Activated naive CD4-positive, alpha-beta T cell treated with anti-CD3 and anti-CD28 coated beads for 36 hours (primary cell): ENCODE measurements at places on chromosomes 4 and X. TPM values are rescaled to one million over a fixed set of nuclear protein-coding genes. Genes with fewer than 3 reads are reported as not detected.

The ZNF630 gene
- total RNA-seq = 1.3 TPM

The ZCCHC18 gene
- total RNA-seq = 0.12 TPM

- H3K27ac ChIP-seq = no peak overlapping the region
- peaks cover 16% of the 10 kb centered on the region for H3K4me1 ChIP-seq
- no peaks in the 10 kb centered on the region for H3K27me3 ChIP-seq
- peaks cover 10% of the 10 kb centered on the region for H3K36me3 ChIP-seq
- H3K4me3 ChIP-seq = no peak overlapping the region
- no peak for DNase-seq
Observed at GRCh38 chrX:24515447-24515846, 50.4 kb downstream of the PDK3 start.

The RAB33A gene
- 11.3 TPM for total RNA-seq

GRCh38 chr4:7933651-7934510 is 5.8 kb downstream of the AFAP1 start:
- peak overlapping the region; percentile 10 for H3K4me3 ChIP-seq
- no peak overlapping the region for H3K27ac ChIP-seq
- H3K27me3 ChIP-seq = no peaks in the 10 kb centered on the region

GRCh38 chr4:144872508-144873225 is 225.3 kb downstream of the ANAPC10 start:
- H3K36me3 ChIP-seq = no peaks in the 10 kb centered on the region
- no peaks in the 10 kb centered on the region for H3K4me1 ChIP-seq
- no peak overlapping the region for H3K4me3 ChIP-seq
- no peaks in the 10 kb centered on the region for H3K27me3 ChIP-seq
- DNase-seq = no peak

DNA sequence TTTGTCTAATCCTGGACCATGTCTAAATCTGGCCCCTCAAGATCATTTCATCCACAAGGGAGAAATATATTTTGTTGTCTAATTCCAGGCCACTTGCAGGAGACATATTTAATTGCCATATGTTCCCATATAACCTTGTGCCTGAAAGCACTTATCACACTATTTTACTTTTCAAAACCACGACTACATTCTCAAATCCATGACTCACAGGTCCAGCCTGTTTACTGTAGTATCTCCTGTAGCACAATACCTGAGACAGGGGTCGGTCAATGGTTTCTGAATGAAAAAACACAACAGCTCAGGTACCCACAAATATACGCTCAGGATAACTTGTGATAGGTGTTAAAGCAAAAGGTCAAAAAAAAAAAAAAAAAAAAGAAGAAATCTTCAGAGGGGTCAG is 60.9 kb downstream of the SEC24D start:
- no peaks in the 10 kb centered on the region for H3K4me1 ChIP-seq
- H3K27me3 ChIP-seq = no peaks in the 10 kb centered on the region
- no peak for DNase-seq
- H3K4me3 ChIP-seq = no peak overlapping the region
- H3K36me3 ChIP-seq = no peaks in the 10 kb centered on the region

GRCh38 chr4:106316773-106317409 is 541 bp downstream of the AIMP1 start:
- H3K36me3 ChIP-seq = peaks cover 22% of the 10 kb centered on the region
- H3K4me3 ChIP-seq = no peak overlapping the region
- DNase-seq = no peak

DNA sequence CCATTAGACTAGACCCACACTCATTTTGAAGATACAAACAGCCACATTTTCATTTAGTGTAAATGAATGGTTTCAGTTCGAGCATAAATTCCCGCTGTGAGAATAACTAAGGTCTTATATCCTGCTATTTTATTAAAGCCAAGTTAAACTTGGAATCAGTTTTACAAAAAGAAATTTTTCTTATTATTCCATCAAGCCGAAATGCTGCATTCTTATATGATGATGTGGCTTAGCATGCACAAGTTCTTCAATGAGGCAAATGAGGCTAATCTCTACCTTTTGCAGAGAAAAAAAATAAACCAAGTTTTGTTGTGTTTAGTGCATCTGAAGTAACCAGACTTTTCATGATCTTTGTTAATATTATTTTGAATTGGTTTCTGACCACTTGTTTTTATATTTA is 953.9 kb upstream of the PCDH10 start:
- H3K4me1 ChIP-seq = no peaks in the 10 kb centered on the region
- DNase-seq = no peak
- no peaks in the 10 kb centered on the region for H3K27me3 ChIP-seq
- H3K27ac ChIP-seq = no peak overlapping the region
- no peaks in the 10 kb centered on the region for H3K36me3 ChIP-seq
- no peak overlapping the region for H3K4me3 ChIP-seq

DNA sequence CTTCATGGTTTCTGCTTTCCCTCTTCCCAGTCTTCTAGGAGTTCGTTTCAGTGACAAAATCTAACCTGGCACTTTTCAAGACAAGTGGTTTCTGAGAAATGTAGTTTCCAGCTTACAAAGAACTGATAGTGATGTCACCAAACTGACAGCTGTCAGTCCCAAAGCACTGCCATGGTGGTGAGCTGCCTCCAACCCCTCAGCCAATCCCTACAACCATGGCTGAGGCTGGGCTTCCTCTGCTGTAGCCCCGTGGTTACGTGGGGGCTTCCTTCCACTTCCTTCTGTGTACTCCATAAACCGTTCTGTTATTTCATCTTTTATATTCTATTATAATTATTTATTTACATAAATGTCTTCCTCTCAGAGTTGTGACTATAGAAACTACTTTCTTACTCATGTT is 198.6 kb upstream of the AGA start:
- no peak overlapping the region for H3K27ac ChIP-seq
- H3K4me1 ChIP-seq = no peaks in the 10 kb centered on the region
- H3K36me3 ChIP-seq = peaks cover 2% of the 10 kb centered on the region

The ABCG2 gene
- total RNA-seq = 0.55 TPM

GRCh38 chrX:9158611-9159010 is 124.7 kb upstream of the FAM9B start:
- H3K4me3 ChIP-seq = no peak overlapping the region
- no peaks in the 10 kb centered on the region for H3K36me3 ChIP-seq
- peaks cover 21% of the 10 kb centered on the region for H3K4me1 ChIP-seq
- H3K27me3 ChIP-seq = no peaks in the 10 kb centered on the region
- H3K27ac ChIP-seq = no peak overlapping the region

DNA sequence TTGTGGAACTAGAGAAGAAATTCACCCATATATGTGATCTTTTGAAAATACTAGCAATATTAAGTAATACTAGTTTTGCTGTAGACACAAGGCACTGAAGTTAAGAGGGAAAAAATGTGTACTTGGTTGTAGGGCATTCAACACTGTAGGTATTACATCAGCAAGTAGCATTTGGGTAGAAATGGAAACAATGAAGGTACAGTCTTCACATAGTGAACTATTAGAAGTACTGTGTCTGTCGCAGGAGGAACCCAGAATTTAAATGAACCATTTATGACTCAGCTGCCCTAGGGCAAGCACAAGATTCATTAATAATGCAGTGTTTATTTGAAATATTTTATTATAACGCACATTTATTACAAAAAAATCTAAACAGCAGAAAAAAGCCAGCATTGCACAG is 572.7 kb upstream of the TENM3 start:
- no peak for DNase-seq
- H3K36me3 ChIP-seq = no peaks in the 10 kb centered on the region
- H3K27me3 ChIP-seq = no peaks in the 10 kb centered on the region
- no peak overlapping the region for H3K4me3 ChIP-seq
- H3K27ac ChIP-seq = no peak overlapping the region

- peak within 1 kb of the TSS; percentile 90 for H3K27ac ChIP-seq
- peaks cover 20% of the 10 kb centered on the region for H3K4me1 ChIP-seq
- no peaks in the 10 kb centered on the region for H3K36me3 ChIP-seq
- peak; percentile 80 for DNase-seq
Observed at GRCh38 chr4:55345980-55346850, at the start of gene SRD5A3. SRD5A3 (plus strand) TSS chr4:55346242; CDS start chr4:55346337, 95 bp downstream.

DNA sequence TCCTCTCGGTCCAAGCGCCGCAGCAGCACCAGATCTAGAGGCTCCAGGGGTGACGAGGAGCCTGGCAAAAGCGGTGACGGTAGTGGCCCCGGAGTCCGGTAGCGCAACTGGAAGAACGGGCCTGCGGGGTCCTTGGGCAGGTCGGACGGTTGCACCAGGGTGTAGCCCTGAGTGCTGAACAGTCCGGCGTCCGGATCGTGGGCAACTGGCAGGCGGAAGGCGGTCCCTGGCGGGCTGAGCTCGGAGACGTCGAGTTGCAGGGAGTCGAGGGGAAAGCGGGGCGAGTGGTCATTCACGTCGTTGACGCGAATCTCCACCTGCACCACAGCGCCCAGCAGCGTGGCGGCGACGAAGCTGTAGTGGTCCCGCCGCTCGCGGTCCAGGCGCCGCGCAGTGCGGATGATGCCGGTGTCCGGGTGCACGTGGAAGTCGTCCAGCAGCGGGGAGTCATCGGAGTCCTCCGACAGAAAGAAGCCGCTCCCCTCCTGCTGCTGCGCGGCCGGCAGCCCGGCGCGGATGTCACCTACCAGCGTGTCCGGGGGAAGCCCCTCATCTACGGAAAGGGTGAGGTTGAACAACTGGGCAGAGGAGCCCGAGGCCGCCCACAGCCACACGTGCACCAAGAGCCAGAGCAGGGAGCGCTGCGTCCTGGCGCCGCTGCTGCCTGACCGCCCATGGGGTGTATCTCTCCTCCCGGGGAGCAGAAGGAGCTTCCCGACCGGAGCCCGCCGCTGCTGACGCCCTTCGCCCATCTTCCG is 837 bp downstream of the DCHS2 start:
- no peaks in the 10 kb centered on the region for H3K36me3 ChIP-seq
- H3K27ac ChIP-seq = no peak overlapping the region
- H3K4me1 ChIP-seq = peaks cover 16% of the 10 kb centered on the region
- DNase-seq = peak; percentile 40
- H3K27me3 ChIP-seq = peaks cover 62% of the 10 kb centered on the region
- peak overlapping the region; percentile 66 for H3K4me3 ChIP-seq

DNA sequence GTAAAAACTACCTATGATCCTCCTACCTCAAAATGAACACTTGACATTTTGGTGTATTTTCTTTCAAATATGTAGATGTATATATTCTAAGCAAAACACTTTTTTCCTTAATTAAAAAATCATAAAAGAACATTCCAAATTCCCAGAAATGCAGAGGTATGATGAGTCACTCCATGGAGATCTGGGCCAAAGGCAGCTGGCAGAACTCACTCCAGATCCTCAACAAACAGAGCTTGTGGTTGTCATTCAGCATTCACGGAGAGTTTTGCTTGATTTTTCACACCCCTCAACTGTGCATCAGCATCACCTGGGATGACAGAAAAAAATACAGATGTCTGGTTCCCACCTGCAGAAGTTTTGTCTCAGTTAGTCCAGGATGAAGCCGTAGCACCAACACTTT is 144.6 kb downstream of the KIT start:
- H3K4me1 ChIP-seq = peaks cover 12% of the 10 kb centered on the region
- no peaks in the 10 kb centered on the region for H3K27me3 ChIP-seq
- no peak for DNase-seq
- H3K27ac ChIP-seq = no peak overlapping the region

DNA sequence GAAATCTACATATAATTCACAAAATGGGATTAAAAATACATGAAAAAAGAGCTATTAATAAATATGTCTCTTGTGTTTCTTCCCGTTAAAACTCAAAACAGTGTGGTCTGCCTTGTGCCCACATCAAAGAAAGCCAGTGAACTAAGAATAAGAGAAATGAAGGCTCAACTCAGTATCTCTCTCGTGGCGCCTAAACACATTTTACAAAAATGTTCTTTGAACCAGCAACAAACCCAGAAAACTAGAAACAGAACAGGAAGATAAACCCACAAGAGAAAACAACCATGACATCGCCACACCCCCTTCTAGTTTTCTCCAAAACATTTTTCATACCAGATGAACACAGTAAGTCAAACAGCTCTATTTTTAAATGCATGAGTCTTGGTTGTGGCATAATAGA is 130.1 kb downstream of the DCHS2 start:
- no peaks in the 10 kb centered on the region for H3K36me3 ChIP-seq
- peaks cover 12% of the 10 kb centered on the region for H3K4me1 ChIP-seq

DNA sequence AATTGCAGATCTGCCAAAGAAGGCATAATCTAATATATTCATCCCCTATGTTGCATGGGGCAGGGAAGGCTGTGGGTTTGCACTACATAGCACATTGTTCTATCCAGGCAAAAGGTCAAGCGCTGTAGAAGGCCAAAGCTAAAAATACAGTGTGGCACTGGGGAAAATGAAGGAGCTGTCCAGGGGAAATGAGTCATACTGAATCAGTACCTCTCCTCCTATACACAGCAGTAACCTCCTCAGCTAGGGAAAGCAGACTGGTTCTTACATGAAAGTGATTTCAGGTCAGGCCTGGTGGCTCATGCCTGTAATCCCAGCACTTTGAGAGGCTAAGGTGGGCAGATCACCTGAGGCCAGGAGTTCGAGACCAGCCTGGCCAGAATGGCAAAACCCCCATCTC is 31.0 kb upstream of the SLC25A4 start:
- H3K36me3 ChIP-seq = no peaks in the 10 kb centered on the region
- no peak overlapping the region for H3K27ac ChIP-seq
- no peak overlapping the region for H3K4me3 ChIP-seq
- peaks cover 7% of the 10 kb centered on the region for H3K27me3 ChIP-seq
- no peaks in the 10 kb centered on the region for H3K4me1 ChIP-seq

The CFI gene
- not detected for total RNA-seq

DNA sequence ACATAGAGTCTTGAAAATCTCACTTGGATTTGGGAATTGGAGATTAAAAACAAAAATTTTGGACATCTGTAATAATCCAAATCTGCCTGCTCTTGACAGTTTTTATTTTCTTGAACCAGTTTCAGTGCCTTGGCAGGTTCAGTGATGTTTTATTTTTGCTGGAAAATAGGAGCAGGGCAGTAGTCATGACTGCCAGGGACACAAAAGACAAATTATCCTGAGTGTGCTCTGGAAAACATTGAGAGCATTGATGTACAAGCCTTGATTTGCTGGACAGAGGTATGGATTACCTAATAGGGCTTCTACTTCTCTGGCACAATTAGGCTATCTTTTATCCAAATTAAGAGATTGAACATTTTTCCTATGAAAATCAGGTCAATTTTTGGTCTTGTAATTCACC is 123.4 kb upstream of the SFRP2 start:
- no peak for DNase-seq
- peaks cover 16% of the 10 kb centered on the region for H3K27me3 ChIP-seq
- peaks cover 16% of the 10 kb centered on the region for H3K4me1 ChIP-seq
- no peak overlapping the region for H3K27ac ChIP-seq
